ENCODE measurements at places on chromosomes 7 and 10.

DNA sequence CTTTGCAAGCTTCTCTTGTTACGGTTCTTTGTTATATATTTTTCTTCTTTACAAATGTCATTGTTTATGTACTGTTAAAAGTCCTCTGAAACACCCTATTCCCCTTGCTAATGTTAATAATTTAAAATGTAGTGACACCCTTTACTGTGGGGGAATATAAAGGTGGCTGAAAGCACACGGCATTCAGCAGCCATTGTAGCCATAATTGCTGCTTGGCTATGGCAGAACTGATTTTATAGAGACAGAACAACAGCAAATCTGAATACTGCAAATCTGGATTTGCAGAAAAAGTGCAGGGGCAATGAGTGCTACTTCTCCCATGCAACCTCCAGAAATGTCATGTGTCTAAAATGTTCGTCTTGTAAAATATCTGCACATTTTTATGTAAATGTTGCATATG lies 3.7 kb upstream of the WASL start:
- no peak for DNase-seq

DNA sequence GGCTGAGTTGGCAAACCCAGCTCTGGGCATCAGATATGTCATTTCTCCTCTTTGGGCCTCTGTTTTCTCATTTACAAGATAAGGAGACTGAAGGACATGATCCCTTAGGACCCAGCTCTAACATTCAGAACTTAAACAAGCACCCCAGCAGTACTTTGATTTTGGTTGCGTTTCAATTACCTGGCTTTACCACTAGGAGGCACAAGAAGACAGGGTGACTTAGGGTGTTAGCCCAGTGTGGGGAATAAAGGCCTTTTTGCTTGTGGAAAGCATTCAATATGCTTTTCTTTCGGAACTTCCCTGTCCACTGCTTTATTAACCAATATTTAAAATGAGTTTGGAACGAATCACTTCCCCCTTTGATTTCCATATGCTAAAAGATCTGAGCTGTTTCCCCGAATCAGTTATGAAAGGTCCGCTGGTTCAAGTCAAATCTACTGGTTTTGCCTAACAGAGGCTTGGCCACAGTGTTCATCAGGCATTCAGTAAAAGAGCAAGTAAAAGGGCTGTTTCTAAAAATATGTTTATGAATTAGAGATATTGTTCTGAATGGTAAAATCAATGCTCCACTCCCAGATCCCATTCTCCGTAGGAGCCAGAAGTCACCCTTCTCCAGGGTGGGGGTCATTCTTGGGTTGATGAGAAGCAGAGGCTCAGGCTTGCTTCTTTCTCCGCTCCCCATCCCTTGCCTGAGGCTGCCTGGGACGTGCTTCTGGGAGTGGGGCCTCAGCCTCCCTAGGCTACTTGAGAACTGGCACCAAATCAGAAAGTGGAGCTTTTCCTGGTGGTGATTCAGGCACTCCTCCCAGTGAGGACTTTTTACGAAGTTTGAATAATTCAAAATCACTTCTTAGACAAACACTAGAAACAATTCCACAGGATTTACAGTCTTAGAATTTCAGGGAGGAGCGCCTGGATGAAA lies 105.5 kb downstream of the MYOF start:
- peak; percentile 80 for DNase-seq

GRCh38 chr7:45100761-45101480 lies 10.6 kb downstream of the TBRG4 start:
- no peak for DNase-seq

DNA sequence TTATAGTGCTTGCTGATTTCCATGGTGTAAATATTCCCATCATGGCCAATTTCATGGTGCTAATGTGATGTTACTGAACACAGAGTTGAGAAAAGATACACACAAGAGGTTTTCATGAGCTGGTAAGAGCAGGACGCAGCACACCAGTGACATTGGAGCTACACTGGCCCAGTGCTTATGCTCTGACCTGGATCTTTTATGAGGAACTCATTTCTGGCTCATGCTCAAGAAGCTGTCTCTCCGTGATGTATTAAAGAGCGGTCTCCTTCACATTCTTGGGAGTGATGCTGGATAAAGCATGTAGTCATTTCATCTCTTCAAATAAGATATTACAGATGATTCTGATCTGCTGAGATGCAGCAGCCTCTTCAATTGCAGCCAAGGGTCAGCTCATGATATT lies 785.2 kb downstream of the GRID1 start:
- no peak for DNase-seq

- DNase-seq = no peak
These were observed 16.7 kb downstream of the SUGCT start for GRCh38 chr7:40151504-40151903.
